ENCODE measurements at places on chromosomes 16 and 17. TPM values are rescaled to one million over a fixed set of nuclear protein-coding genes. Genes with fewer than 3 reads are reported as not detected.

The PPP1R27 gene
- 0.35 TPM for total RNA-seq

The KRTAP3-2 gene
- not detected for total RNA-seq

The KCNG4 gene
- total RNA-seq, result not detected

The OR1F1 gene
- total RNA-seq, result not detected

The CDH11 gene
- 333 TPM for total RNA-seq

The MYH8 gene
- not detected for total RNA-seq

The CRYBA1 gene
- total RNA-seq, result not detected

The PDIA2 gene
- total RNA-seq, result 2.7 TPM

The KRTAP9-4 gene
- total RNA-seq, result not detected

The MT1M gene
- total RNA-seq, result not detected

The ZNRF1 gene
- total RNA-seq, result 53.1 TPM

The TRPV3 gene
- total RNA-seq, result 3.6 TPM

The CCL13 gene
- total RNA-seq, result not detected

The MRTFB gene
- 75.6 TPM for total RNA-seq

The KRT32 gene
- not detected for total RNA-seq

The CPHXL2 gene
- not detected for total RNA-seq

The TBC1D3D gene
- 1.0 TPM for total RNA-seq

The JPH3 gene
- 15.4 TPM for total RNA-seq

The LRRC37A gene
- total RNA-seq, result 7.3 TPM
